ENCODE measurements at places on chromosomes 7 and 10.

- DNase-seq: no peak
These were observed 613.1 kb downstream of the KCNMA1 start for GRCh38 chr10:77024461-77024860.

DNA sequence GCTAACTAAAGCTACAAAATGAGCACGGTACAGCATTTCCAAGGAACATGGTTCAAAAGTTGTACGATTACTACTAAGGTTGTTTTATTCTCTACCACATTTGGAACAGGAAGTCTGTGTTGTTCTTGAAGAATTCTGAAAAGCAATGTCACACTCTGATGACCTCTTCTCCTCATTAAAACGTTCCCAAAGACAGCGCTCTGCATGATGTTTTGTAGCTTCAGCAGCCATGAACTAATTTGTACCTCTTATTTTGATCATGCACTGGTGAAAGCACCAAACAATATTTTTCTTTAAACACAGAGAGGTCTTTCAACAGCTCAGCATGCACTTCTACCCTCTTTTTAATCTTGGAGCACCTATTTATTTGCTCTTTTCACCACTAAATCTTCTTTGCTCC lies 75.0 kb upstream of the TES start:
- DNase-seq: no peak

- no peak for DNase-seq
These were observed 19.1 kb downstream of the DPYSL4 start for GRCh38 chr10:132205650-132206376.

GRCh38 chr7:7757576-7757975 lies 39.2 kb upstream of the RPA3 start:
- no peak for DNase-seq

GRCh38 chr10:99895867-99896266 lies 113.4 kb downstream of the ABCC2 start:
- no peak for DNase-seq

GRCh38 chr7:29005829-29006228 lies 47.7 kb upstream of the TRIL start:
- DNase-seq: no peak

DNA sequence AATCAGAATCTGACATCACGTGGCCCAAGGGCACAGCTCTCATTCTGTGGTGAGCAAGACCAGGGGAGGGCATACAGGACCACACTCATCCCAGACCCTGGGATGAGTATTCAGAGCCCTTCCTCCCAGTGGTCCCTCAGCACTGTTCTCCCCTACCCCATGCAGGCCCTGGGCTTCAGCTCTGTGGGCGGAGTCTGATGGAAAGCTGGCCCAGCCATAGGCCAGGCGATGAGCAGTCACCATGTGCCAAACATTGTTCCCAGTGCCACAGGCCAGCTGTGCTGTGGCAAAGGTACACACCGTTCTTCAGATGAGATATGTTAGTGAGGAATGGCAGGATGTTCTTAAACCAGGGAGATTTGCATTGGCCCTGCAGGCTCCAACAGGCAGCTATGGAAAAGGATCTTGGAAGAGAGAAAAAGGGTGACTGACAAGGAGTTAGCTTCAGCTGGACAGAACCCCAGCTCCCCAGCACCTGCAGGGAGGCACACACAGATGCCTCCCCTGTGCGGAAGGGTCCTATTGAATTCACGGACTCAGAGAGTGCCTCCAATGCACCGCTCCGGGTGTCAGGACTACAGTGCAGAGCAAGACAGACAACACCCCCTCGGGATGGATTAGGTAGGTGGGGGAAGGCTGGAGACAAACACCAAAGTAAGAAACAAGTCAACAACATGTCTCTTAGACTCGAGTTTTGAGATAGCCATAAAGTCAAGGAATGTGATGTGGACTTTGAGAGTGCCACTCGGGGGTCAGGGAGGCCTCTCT lies 596.0 kb upstream of the MGMT start:
- DNase-seq: no peak

DNA sequence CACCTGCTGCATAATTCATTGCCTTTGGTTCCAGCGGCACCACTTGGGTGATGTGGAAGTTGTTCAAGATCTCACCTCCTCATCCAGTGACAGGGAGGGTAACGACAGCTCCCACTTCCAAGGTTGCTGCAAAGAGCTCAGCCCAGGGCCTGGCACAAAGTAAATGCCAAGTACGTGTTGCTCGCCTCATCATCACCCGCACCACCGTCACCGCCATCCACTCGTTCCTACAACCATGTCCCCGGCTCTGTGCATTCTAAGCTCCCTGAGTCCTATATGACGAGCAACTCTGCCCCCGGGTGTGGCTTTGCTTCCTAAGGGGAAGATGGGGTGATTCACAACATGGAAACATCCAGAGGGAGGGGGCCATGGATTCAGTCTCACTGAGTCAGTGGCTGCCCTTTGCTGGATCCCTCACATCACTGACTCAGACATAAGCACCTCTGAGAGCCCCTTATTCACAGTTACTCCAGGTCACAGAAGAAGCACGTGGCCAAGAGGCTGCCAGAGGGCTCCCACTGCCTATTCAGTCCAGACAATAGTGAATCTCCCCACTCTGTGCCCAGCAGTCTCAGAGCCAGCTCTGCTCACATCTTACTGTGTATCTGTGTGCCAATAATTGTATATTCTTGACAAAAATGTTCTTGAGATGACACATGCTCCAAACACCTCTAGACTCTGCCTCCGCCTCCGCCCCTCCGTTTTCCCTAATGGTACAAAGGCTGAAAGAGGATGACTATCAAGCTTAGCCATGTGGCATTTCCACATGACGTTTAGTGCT lies 159.1 kb downstream of the GFRA1 start:
- no peak for DNase-seq

GRCh38 chr7:51230723-51231122 lies 85.9 kb downstream of the COBL start:
- no peak for DNase-seq

DNA sequence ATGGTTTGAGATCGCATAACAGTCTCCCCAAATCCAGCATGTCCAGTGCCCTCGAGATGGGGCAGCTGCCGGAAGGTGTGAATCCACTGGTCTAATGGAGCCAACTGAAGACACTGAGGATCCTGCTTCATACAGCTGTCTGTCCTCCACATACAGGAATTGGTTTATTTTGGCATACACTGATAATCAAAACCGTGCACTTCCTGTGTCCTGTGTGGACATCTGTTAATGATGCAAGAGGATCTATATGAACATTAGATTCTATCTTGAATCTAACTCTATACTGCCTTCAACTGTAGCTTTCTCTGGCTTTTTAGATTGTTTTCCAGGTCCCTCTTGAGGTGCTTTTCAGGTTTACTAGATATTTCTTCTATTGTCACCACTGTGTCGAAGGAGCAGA lies 3.0 kb upstream of the JAZF1 start:
- no peak for DNase-seq

DNA sequence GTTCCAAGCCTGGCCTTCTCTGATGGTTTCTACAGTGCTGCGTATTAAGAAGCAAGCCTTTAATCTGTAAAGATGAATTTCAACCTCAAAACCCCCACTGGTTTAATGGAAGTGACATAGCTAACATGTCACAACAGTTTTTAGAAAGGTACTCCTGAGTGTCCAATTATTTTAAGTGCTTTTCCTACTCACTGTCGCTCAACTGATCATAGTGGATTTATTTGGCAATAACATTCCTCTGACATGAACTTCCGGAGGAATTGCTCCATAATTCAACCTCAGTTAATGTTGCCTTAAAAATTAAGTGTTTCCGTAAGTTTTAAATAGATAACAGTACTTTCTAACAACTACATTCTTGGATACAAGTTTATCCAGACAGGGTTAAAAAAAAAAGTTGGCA lies 57.5 kb downstream of the AGMO start:
- DNase-seq: no peak

DNA sequence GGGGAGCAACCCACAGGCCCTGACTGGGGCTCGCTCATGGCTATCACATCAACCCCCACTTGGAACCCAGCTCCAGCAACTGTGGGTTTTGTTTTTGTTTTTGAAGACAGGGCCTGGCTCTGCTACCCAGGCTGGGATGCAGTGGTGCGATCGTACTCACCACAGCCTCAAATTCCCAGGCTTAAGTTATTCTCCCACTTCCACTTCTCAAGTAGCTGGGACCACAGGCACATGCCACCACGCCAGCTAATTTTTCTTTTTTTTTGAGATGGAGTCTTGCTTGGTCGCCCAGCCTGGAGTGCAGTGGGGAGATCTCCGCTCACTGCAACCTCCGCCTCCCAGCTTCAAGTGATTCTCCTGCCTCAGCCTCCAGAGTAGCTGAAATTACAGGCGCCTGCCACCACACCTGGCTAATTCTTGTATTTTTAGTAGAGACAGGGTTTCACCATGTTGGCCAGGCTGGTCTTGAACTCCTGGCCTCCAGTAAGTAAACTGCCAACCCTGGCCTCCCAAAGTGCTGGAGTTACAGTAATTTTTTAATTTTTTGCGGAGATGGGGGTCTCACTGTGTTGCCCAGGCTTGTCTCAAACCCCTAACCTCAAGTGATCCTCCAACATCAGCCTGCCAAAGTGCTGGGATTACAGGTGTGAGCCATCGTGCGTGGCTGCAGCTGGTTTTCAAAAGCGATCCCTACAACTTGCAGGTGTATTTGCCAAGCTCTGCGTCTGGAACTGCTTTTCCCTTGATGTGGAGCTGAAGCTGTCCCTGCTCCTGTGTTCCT lies 228.7 kb downstream of the SKIDA1 start:
- DNase-seq: no peak

GRCh38 chr10:25555865-25556264 lies 378.2 kb upstream of the MYO3A start:
- no peak for DNase-seq

DNA sequence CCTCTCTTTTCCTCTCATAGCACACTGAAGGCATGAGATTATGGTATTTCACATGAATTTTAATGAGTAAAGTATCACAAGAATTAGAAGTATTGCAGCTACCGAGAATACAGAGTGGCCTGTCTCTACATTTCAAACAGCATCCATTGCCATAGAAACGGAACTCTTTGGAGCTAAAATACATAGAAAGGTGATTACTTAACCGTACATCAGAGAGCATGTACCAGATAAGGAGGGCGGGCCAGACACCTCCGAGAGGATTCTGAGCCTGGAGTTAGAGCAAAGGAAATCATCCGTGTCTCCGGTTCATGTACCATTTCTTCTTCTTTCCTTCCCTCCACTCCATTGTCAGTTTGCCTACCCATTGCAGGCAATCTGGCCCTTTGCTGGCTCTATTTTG lies 196.7 kb downstream of the KLF6 start:
- DNase-seq: no peak

DNA sequence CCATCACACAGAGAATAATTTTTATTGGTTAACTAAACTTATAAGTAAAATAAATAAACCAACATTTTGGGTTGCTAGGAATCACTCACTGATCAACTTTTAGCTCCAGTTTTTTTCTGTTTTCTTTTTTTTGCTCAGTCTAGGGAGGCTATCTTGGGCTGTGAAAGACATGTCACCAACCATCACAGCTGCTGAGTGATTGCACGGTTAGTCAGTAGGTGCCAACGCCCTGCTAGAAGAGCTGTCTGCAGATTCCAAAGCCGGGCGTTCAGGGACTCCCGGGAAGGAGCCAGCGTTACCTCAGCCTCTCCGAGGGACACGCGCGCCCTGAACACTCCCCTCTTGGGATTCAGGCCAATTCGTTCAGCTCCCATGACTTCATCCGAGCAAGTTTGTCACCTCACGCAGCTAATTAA lies 604 bp upstream of the STAM start:
- no peak for DNase-seq

- no peak for DNase-seq
These were observed 46.3 kb downstream of the NRP1 start for GRCh38 chr10:33288127-33288526.

DNA sequence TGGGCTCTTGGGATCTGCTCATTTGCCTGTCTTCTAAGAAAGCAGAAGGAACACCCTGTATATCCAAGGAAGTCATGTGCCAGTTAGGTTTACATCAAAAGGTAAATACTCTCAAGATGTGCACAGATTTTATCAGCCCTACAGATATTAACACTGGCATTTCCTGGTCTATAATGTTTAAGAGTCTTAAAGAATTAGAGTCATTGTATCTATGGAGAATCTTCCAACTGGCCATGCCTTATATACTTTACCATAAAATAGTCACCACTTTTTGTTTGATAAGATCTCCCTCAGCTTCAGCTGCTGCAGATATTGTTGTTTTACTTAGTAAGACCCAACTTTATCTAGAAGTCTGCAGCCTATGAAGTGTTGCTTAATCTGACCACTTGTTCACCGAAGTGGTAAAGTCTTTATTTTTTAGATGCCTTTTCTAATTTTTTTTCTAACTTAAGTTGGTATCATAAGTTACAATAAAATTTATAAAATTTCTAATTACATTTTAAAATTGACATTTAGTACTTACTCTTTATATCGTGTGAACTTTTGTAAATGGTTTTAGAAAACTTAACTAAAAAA lies 58.5 kb downstream of the CPED1 start:
- no peak for DNase-seq

DNA sequence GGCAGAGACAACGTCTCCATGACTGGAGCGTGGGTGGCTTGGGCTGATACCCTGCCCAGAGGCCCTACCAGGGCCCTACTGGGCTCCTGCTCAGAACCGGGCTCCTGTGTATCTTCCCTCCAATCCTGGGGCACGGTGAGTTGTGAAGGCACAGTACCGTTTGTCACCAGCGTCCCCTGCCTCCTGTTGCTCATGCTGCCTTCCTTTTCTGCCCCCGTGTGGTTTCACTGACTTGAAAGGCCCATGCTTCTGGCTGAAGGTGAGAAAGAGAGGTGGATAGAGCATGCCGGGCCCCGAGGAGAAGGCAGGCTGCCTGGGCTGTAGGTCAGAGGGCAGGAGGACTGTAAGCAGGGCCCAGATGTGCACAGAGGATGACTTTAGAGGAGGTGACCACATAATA lies 9.1 kb upstream of the DMBT1 start:
- DNase-seq: peak; percentile 53

DNA sequence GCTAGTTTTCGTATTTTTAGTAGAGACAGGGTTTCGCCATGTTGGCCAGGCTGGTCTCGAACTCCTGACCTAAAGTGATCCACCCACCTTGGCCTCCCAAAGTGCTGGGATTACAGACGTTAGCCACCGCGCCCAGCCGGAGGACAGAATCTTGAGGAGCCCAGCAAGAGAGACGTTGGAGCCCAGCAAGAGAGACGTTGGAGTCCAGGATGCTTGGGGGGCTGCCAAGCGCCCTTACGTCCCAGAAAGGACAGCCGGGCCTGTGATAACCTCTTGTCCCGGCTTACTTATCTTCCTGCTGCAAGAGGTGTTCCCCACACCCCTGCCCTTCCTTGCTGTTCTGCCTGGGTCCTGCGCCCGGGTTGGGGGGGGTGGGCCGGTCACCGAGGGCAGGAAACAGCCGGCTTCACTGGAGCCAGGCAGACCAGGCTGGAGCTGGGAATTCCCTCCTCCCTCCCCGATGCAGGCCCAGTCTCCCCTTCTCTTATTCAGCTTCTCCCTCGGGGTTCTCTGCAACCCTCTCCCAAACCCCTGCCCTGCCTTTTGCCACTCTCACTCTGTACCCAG lies 1.9 kb upstream of the EPHB4 start:
- DNase-seq: no peak

All from activated naive CD8-positive, alpha-beta T cell treated with anti-CD3 and anti-CD28 coated beads for 36 hours (primary cell).